ENCODE measurements at places on chromosomes 11 and 22.

GRCh38 chr22:48781391-48781790 is 1046.3 kb downstream of the BRD1 start:
- no peak for DNase-seq

DNA sequence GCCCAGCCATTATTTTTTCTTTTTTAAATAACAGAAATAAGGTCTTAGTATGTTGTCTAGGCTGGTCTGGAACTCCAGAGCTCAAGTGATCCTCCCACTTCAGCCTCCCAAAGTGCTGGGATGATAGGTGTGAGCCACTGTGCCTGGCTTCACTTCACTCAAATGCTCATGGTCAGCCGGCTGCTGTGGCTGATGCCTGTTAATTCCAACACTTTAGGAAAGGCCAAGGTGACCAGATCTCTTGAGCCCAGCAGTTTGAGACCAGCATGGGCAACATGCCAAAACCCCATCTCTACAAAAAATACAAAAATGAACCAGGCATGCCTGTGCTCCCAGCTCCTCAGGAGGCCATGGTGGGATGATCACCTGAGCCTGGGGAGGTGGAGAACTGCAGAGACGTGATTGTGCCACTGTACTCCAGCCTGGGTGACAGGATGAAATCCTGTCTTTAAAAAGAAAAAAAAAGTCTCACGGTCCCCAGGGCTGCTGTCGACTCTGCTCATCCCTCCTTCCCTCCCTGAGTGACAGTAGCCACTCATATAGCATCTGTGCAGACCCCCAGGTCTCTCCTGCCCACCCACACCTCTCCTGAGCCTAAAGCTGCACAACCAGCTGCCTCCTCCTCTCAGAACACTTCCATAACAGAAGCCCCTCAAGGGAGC is 3.6 kb downstream of the YDJC start:
- DNase-seq, result no peak

GRCh38 chr11:117671370-117671769 is 125.6 kb downstream of the DSCAML1 start:
- DNase-seq, result no peak

DNA sequence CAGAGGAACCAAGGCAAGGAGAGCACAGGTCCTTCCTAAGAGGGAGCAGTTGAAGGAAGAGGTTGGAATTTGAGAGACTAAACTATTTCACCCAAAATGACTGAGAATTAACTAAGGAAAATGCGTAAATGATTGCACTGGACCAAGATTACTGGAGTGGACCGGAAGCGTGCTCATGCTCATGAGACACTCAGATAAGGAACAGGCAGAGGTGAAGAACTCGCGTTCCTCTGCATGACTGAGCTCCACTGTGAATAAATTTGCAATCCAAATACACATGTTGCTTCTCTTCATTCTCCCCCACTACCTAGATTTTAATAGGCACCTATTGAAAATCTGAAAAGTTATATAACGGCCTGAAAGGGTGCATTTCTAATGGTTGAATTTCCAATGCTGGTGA is 207.0 kb downstream of the KIRREL3 start:
- DNase-seq, result no peak

GRCh38 chr22:39655831-39656230 is 85.3 kb downstream of the CACNA1I start:
- DNase-seq, result no peak

GRCh38 chr22:44164031-44164430 is 16.7 kb upstream of the PARVG start:
- no peak for DNase-seq

DNA sequence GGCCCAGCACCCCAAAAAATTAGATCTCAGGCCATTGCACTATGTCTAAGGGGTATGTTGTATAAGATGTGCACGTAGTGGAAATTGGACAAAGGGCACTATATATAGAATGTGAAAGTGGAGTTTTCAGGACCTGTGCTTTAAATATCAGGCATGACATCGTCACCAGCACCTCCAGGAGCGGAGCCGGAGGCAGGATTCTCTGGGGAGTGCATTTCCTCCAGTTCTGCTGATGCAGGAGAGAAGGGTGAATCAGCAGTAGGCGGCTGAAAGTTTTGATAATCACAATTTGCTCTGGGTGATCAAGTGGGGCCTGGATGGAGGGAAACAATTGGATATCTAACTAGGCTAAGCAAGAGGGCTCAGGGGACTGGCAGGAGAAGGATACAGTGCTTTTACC is 69.1 kb upstream of the NTM start:
- DNase-seq, result no peak

DNA sequence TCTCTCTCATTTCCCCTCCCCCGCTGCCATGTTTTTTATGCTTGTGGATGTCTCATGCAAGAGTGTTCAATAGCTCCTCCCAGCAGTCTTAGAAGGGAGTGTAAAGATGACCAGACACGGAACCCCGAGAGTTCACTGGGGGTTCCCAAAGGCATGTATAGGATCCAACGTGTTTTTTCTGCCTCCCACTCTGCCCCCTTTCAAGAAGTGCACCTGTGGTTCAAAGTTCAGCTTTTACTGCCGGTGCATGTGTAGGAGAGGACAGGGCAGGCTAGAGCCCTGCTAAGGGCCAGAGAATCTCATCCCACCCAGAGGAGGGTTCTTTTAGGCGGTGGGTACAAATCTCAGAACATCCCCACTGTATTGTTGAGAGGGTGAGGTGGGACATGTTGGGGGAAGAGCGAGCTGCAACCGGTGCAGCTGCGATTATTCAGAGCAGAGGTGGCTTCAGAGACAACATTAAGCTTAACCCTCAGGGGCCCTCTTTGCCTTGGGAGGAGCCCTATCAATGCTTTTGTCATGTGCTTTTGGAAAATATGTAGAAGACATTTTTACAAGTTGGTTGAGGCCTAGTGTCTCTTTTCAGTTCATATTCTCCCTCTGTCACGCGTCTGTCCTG is 14.5 kb downstream of the MIF start:
- DNase-seq, result no peak

DNA sequence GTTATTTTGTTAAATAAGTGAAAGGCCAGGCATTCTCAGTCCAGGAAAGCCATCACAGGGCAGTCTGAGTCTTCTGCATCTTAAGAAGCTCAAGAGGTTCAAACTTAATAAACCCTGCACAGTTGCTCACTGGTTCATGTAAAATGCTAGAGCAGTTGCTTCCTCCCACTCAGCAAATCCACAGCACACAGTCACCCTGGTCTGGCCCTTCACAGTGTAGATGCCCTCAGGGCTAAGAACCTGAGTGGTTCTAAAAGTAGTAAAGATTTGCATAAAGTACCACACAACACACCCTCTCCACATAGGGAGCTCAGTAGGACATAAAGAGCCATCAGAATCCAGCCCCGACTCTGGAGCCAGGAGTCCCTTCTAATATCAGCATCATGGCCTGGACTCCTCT is 58.7 kb downstream of the ZNF280B start:
- DNase-seq, result no peak

DNA sequence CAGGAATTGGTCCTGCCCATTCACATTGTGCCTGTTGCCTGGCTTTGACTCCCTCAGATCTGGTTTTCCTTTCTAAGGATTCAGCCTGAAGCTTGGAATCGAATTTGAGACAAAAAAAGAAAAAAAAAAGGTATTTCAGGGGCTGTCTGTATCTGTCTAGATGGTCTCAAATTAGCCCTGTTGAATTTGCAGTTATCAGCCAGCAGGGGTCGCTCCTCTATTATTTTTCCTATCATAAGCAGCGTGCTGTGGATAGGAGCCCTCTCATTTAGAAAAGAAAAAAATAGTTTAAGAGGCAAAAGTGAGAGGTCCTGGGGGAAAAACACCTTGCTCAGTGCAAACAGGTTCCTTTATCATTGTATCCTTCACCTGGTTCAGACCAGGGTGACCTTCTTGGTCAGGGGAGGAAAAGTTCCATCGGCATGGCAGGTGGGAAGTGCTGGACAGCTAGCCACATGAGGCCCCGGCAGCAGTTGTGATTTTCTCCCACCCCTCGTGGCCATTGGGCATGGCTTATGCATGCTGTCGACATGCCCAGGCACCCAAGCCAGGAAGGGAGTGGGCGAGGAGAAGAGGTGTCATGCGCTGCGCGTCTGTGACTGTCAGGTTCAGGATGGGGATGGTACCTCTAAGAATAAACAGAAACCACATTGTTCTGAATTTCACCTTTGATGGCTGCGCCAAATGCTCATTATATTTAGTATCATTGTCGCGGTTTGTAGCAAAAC is 13.1 kb downstream of the OR5AK2 start:
- no peak for DNase-seq

- no peak for DNase-seq
Measured at GRCh38 chr11:129767827-129768226, 47.8 kb upstream of the TMEM45B start.

- DNase-seq, result peak; percentile 48
Measured at GRCh38 chr11:15770798-15771414, 585.4 kb downstream of the SOX6 start.

DNA sequence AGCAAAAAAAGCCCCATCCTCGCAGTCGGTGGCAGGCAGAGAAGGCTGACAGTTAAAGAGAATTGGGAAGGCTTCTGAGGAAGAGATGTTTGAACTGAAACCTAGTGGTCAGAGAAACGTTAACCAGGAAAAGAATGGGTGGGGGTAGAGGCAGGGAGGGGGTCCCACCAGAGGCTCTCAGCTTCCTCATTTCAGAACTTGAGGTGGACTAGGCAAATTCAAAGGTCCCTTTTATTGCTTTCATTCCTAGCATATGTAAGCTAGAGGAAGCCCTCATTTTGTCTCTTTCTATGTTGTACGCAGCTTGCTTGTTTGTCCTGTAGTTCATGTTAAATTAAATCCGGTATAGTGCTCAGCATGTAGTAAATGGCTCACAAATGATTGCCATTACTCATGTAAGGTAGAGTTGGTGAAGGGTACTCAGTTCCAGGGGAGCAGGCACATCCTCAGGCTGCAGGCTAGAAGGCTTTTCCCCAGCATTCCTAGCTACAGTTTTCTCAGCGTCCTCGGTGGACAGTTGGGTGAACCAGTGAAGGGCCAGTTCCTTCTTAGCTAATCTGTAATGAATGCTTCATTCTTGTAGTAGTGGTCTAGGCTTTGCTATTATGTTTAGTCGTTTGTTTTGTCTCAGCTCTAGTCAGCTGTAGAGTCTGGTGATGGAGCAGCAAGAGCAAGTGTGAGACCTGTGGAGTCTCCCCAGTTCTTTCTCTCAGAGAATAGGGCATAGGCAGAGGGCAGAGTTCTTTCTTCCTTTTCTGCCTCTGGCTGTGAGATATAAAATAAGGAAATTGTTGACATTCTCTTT is 58.6 kb downstream of the UVRAG start:
- no peak for DNase-seq

DNA sequence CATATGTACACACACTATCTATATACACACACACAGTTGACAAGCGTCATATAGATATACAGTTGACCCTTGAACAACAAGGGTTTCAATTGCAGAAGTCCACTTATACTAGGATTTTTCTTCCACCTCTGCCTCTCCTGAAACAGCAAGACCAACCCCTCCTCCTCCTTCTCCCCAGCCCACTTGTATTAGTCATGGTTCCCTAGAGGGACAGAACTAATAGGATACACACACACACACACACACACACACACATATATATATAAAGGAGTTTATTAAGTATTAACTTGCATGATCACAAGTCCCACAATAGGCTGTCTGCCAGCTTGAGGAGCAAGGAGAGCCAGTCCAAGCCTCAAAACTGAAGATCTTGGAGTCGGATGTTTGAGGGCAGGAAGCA is 92.9 kb downstream of the DHCR7 start:
- DNase-seq, result no peak

DNA sequence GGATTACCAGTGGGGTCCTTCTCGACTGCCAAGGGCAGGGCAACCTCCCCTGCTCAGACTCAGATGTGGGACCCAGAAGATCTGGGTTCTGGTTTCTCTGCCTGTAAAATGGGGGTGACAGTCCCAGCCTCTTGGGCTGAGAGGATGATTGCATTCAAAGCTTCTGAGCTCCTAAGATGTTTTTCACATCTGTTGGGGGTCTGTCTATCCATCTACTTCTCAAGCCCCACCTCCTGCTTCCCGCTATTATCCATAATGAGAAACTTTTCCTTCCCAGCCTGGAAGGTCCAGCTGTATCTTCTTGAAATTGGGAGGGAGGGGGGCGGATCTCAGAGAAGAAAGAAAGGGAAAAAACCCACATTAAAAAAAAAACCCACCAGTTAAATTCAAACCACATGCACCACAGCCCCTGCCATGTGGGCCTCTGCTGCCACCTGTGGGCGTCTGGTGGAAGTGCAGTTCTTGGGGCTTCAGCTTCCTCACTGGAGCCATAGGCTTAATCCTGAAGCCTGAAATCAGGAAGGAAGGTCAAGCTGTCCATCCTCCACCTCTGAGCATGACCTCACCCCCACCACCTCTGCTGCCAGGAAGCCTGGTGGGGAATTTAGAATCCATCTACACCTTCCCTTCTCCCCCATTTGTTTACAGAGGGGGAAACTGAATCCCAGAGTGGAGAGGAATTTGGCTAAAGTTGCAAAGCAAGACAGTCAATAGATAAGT is 27.3 kb downstream of the ARHGEF17 start:
- DNase-seq, result peak; percentile 87

GRCh38 chr11:36051235-36052144 is 107.6 kb downstream of the LDLRAD3 start:
- no peak for DNase-seq

GRCh38 chr11:76185511-76185910 is 20.8 kb downstream of the WNT11 start:
- no peak for DNase-seq

GRCh38 chr11:106681435-106681834 is 336.8 kb downstream of the GUCY1A2 start:
- no peak for DNase-seq

DNA sequence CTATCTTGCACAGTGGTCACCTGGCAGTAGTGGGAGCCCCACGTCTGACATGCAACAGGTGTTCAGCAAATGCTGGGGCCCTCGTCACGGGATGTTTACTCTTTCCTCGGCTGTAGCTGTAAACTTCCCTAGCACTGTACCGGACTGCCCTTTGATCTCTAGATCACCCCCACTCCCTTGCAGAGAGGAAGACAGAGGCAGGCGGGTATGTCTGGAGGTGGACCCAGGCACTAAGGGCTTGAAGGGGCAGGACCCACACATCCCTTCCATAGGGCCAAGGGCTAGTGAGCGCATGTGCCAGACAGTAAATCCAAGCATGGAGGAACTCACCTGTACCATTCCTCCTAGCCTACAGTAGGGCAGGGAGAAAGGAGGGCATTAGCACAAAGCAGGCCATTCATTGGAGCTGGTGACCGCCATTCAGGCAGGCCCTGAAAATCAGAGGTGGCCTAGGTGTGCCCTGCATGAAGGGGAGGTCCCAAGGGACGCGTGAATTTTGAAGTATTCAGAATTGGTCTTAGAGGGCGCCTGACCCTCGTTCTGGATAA is 1.9 kb upstream of the SMTN start:
- no peak for DNase-seq

All from stimulated activated CD4-positive, alpha-beta T cell treated with anti-CD3 and anti-CD28 coated beads, Interleukin-2, amount 100 ng/mL, for 24 hours (primary cell).